ENCODE measurements at places on chromosomes 4 and X.
A peak's percentile ranks its signal among the peaks of the same experiment; 100 is the strongest.

DNA sequence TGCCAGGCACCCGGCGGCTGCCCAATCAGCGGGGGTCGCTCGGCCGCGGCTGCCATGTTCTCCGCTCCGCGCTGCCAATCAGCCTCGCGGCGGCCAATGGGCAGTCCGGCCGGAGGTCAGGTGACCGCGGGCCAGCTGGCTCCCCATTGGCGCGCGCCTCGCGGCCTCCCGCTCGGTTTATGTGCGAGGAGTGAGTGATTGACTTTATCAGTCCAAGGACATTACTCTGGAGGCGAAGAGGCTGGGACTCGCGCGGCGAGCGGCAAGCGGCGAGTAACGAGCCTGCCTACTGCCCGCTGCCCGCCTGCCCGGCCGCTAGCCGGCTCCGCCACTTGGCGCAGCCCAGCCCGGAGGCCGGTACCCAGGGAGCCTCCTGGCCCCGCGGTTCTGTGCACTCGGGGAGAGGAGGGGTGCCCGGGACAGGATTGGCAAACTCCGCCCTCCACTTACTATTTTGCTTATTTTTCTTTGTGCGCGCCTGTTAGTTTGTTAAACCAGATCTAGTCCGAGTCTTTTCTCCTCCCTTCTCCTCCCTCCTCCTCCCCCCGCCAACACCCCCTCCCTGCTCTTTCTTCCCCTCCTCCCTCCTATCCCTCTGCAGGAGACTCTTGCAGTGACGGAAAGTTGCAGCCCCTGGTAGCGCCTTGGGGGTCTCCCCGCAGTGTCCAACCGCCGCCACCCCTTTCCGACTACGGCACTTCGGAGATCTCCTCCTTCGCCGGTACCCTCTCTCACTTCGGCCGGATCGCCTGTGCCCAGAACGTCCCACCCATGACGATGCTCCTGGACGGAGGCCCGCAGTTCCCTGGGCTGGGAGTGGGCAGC, at the start of gene ZIC3:
Gene ZIC3, plus strand, starts transcription at position 207 of the 825 bp plus-strand sequence. Its CDS starts 565 bp downstream, at position 772.
- peak; percentile 6 for DNase-seq

DNA sequence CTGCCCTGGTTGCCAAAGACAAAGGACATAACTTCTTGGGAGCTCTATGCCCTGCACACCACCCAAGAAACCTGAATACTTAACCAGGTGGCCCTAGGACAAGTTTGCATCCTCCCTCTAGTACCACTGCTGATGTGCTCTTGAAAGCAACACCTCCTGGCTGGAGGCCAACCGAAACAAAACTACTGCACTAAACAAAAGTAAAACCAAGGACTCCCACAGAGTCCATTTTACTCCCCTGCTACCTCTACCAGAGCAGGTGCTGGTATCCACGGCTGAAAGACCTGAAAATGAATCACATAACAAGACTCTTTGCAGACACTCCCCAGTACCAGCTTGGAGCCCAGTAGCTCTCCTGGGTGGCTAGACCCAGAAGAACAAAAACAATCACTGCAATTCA, 941.8 kb downstream of the RAPGEF2 start:
- DNase-seq, result no peak

GRCh38 chrX:38651625-38652601, 90.6 kb downstream of the TSPAN7 start:
- no peak for DNase-seq

GRCh38 chrX:77444545-77444944, 2.6 kb upstream of the FGF16 start:
- DNase-seq, result no peak

- DNase-seq, result no peak
Observed at GRCh38 chrX:131219271-131219670, 69.8 kb downstream of the IGSF1 start.

DNA sequence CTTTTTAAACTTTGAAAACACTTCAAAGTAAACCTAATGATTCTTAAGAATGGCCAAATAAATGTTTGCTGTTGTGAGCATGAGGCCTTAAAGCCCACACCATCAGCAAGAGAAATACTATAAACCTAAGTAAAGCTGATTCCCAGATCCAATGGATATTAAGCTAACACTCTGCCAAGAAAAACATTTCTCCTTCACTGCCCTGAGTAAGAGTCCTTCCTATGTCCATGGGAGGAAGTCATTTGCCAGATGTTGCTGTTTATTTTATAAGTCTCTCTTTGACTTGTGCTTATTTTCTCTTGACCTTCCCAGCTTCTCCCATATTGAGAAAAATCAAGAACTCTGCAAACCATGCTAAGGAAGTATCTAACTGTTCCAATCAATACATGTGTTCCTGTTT, 154.3 kb upstream of the EDNRA start:
- DNase-seq, result peak; percentile 49

DNA sequence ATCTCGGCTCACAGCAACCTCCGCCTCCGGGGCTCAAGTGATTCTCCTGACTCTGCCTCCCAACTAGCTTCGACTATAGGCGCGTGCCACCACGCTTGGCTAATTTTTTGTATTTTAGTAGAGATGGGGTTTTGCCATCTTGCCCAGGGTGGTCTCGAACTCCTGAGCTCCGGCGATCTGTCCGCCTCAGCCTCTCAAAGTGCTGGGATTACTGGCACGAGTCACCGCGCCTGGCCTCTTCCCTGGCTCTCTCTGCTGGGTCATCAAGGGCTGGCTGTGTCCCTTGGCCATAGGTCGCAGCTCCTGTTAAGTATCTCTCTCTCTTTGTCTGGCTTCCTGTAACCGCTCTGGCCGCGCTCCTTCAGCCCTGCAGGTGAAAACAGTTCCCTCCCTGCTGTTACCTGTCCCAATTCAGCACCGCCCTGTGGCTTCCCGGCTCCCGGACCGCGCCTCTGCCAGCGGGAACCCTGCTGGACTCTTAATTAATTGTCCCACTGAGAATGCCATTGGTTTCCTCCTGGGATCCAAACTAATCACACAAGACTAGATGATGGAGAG, 1.3 kb upstream of the RGS12 start:
- no peak for DNase-seq

DNA sequence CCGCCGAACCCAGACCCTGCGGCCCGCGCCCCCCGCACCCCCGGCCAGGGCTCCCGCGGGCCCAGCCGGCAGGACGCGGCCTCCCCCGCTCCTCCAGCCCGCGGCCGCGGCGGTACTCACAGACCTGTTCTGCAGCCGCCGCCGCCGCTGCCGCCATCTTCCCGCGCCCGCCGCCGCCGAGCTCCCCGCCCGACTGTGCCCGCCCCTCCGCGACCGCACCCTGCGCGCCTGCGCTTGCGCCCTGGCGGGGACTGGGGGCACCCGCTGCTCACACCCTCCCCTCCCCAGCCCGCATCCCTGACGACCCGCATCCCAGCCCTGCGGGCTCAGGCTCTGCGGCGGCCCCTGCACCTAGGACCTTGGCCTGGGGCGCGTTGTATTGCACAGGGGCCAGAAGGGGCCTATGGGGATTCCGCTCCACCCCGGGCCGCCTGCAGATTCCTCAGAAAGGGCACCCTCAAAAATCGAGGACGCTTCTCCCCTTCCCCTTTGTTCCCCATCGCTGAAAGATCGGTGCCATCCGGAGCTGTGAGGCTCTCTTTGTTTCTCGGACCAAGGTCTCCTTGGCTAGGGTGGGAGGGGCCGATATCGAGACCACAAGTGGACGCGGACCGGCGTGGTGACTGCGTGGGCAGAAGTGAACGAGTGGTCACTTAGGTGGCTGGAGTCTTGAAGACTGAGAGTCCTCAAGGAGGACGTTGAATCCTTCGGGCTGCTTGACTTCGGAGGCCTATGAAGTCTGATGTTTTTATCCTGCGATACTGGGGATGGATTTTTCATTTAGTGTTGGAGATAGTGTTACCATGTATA, at the start of gene SGCB:
Gene SGCB, minus strand, starts transcription at position 197 of the 810 bp plus-strand sequence. Its CDS starts 40 bp downstream, at position 157.
- DNase-seq, result peak; percentile 84

GRCh38 chrX:49199906-49200771, at the start of gene SYP:
Gene SYP, minus strand, starts transcription at chrX:49200193. Its CDS starts 7 bp downstream, at chrX:49200186.
- DNase-seq, result peak; percentile 87

DNA sequence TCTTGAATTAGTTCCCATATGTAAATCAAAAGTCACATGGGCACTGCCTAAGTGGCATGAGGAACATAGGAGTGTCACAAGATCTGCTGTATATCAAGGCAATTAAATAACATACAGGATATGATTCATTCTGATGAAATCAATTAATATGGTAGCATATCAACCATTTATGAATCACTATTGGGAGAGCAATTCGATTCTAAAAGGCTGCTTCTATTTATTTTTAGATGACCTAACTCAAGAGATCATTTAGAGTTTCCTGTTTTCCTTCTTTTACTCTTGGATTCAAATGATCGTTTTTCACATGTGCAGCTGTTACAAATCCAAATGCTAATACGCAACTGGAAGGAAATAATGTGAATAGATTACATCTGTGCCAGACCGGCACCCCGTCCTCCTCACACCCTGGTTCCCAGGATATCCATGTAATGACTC, 81.9 kb downstream of the HCCS start:
- peak; percentile 19 for DNase-seq

DNA sequence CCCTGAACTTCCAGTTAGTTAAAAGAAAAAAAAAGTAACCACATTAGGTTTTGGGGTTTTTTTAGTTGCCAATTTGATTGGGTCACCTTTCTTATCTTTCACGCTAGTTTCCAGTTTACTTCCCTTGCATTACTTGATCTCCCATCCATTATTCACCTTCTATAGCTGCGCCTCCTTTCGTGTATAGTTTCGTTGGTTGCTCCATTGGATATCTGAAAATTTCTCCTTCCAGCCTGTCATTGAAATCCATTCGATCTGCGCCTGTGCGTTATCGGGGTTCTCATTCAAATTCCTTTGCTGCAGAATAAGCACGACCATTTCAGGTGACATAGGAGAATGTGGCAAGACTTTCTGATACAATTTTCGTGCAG, 764 bp downstream of the TRAPPC11 start:
- peak; percentile 41 for DNase-seq

- DNase-seq, result peak; percentile 41
Observed at GRCh38 chr4:148056879-148057278, 325.0 kb downstream of the ARHGAP10 start.

DNA sequence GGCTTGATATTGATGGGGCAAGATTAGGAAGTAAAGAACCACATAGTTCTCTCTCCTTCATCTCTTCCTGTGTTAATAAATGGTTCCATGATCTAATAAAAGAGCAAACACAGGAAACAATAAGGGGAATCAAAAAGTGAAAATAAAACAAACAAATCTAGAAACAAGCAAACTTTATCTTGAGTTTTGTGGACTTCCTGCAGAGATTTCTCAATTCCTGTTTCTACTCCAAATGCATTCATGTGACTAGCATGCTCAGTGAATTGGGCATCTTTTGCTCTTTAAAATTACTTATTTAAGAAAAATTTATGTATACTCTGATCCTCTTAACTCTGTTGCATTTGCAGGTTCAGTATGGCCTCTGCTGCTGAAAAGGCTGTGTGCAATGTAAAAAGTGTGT, 682.0 kb downstream of the KCTD8 start:
- no peak for DNase-seq

GRCh38 chrX:140712413-140713173, 3.0 kb downstream of the LINC00632 start:
- DNase-seq, result peak; percentile 54

- DNase-seq, result peak; percentile 59
Observed at GRCh38 chr4:12729384-12729783, 754.8 kb downstream of the RAB28 start.

GRCh38 chr4:114368751-114369150, 229.9 kb upstream of the UGT8 start:
- DNase-seq, result no peak

GRCh38 chr4:156623376-156623775, 348.2 kb downstream of the PDGFC start:
- DNase-seq, result peak; percentile 28

GRCh38 chr4:9143421-9144080, 26.7 kb upstream of the FAM90A26 start:
- DNase-seq, result no peak

- DNase-seq, result no peak
Observed at GRCh38 chrX:38426785-38427184, 74.4 kb downstream of the OTC start.

- DNase-seq, result no peak
Observed at GRCh38 chr4:19130866-19131265, 1109.3 kb upstream of the LCORL start.

DNA sequence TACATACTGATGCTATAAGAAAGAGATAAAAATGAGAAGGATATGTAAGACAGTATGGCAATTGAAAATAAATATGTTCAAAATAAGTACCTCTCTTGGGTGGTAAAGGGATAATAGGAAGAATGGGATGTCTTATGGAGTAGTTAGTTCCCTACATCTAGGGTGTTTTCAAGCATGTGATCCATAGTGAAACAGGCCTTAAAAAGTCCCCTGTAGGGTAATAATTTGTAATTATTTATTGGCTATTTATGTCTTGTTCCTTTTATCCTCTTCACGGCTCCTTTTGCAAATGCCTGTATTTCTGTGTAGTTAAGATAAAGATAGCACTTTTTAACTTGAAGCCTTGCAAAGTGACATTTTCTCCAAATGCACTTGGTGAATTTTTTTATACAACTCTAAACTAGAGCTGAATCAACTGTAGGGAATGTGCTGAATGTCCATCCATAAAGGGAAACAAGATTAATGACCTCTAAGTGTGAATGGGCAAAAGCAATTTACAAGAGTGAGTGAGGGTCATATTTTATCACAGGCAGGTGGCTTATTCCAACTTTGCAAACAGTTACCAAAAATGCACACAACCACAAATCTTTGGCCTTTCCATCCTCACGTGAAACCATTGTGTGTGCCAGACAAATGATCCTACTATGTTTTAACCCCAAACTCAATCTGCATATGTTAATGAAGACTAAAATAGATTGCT, 299.0 kb downstream of the KCNIP4 start:
- no peak for DNase-seq

DNA sequence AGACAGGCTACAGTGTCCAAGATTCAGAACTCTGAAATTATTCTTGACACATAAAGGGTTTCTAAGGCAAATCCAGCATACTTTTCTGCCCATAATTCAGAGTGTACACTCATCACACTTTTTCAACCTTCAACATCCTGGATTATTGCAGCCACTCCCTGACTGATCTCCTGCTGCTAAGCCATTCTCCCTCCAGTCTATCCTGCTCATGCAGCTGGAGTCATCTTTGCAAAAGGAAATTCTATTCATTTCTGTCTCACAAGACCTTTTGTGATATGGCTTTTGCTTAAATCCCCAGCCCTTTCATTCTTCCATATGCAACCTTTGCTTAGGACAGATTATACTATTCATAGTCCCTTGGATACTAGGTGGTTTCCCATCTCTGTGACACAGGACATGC, 236.1 kb upstream of the LDB2 start:
- no peak for DNase-seq

DNA sequence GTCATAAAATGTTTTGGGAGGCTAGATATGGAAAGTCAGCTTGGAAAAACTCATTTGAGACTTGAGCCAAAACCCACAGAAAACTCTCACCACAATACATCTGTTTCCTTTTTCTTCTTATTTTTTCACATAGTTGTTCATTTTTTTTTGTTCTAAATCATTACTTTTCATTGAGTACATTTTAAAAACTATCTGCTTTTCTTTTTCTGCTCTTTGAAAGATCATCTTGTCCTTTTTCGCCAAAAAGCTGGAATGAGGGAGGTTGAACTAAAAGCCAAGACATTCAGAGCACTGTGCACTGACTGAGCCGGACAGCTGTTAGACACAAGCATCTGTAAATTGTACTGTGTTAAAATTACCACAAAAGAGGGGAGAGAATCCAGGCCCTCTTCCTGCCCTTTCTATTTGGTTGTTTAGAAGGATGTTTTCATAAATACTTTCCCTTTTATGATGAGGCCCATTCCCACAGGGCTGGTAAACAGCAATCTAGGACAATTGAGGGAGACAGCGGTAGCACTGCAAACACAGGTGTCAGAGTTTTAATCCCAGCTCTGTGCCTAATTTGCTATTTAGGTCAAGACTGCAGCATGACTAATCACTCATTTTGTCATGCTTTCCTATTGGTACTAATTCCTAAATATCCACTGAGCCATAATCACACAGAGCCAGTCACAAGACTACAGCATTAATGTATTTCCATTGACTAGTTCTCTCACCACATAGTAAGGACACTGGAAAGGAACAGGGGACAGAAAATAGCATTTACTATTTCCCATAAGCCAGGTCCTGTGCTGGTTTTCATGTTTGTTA, 7.3 kb upstream of the RNF150 start:
- DNase-seq, result no peak
